ENCODE measurements at places on chromosomes 12 and 14. TPM values are rescaled to one million over a fixed set of nuclear protein-coding genes. Genes with fewer than 3 reads are reported as not detected.
A peak's percentile ranks its signal among the peaks of the same experiment; 100 is the strongest.

GRCh38 chr12:22729957-22730443 is 105.0 kb downstream of the ETNK1 start:
- DNase-seq: no peak

- DNase-seq: no peak
Observed at GRCh38 chr12:38915429-38916182, 10.2 kb upstream of the CPNE8 start.

The FBLN5 gene
- 4.9 TPM for total RNA-seq

The GZMH gene
- total RNA-seq: not detected

DNA sequence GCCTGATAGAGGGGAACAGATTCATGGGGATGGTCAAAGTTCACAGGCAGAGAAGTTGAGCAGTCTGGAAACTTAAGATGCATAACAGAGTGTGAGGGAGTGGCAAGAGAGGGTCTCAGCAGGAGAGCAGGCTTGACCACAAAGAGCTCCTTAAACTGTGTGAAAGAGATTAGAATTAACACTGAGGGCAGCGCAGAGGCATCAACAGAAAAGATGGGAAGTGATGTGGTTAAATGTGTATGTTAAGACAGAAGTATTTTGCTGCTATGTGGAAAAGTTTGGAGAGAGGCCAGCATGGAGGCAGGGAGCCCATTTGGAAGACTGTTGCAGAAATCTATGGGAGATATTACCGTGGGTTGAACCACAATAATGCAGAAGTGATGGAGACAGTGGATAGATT is 122.7 kb upstream of the LMNTD1 start:
- DNase-seq: no peak

The TC2N gene
- 42.1 TPM for total RNA-seq

GRCh38 chr14:29738950-29739349 is 188.7 kb downstream of the PRKD1 start:
- peak; percentile 27 for DNase-seq

DNA sequence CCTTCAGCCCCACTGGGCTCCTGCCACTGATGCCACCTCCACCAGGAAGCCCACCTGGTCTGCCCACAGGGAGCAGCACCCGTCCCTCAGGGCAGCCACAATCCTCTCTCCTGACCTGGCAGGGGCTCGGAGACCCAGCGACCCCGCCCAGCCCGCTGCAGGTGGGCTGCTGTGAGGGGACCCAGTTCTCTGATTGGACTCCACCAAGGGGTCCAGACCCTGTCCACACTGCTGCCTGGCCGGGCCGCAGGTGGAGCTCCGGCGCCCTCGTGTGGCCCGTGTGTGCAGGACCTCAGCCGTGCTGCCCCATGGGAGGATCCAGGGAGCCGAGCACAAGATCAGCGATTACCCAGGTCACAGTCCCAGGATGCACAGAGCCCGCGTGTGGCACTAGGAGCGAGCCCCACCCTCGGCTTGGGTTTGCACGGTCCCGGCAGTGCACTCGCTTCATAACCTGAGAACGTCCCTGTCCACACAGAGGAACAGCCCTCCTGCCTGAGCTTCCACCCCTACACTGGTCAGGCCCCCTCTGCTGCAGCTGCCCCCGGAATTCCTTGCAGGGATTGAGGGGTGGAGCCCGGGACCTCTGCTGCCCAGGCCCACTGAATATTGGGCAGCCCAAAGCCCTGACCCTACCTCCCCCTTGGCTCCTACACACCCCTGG is 35.4 kb upstream of the TMEM179 start:
- DNase-seq: peak; percentile 89

GRCh38 chr12:75822416-75822815 is 209.2 kb downstream of the PHLDA1 start:
- DNase-seq: no peak

Measured in GM23338 (cell line).